ENCODE measurements at places on chromosomes 2 and 18.

- no peak for DNase-seq
Measured at GRCh38 chr18:26503382-26503781, 45.0 kb downstream of the KCTD1 start.

DNA sequence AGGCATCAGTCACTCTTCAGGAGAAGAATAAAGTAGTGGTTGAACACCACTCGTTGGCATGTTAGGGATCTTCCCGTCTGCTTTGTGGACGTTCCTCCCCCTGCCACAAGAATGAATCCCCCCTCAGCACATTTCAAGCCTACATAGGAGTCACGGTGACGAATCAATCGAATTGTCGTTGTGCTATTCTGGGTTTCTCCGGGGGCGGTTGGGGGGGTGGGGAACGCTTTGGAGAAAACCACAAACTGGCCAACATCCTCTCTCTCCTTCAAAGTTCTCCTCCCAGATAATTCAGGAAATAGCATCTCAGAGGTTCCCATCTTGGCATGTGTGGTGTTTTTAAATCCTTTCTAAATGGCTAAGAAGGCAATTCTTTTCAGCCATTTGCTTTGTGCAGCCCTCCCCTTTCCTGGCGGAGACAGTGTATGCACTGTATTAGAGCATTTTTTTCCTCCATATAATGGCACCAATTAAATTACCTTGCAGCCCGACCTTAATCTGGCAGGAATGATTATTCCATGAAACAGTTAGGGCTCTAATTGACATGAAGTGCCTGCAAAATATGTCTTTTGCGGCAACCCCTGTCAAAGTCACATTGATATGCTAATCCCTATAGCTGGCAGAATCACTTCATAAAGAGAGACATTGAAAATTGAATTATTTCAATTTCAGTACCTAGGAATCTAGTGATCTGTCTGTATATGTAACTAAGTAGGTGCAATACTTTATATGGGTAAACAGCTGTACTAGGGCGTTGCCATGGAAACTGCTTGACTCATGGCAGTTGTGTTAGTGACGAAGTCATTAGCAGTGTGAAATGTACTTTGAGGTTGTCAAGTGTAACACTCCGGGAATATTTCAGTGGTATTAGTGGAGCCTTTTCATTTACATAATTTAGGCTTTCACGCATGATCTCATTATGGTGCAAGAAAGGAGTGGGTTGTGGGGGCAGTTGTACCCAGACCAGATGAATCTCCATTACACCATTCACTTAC, 323.4 kb upstream of the SLC14A2 start:
- DNase-seq, result no peak

GRCh38 chr2:233063976-233064411, 3.9 kb downstream of the INPP5D start:
- DNase-seq, result no peak

DNA sequence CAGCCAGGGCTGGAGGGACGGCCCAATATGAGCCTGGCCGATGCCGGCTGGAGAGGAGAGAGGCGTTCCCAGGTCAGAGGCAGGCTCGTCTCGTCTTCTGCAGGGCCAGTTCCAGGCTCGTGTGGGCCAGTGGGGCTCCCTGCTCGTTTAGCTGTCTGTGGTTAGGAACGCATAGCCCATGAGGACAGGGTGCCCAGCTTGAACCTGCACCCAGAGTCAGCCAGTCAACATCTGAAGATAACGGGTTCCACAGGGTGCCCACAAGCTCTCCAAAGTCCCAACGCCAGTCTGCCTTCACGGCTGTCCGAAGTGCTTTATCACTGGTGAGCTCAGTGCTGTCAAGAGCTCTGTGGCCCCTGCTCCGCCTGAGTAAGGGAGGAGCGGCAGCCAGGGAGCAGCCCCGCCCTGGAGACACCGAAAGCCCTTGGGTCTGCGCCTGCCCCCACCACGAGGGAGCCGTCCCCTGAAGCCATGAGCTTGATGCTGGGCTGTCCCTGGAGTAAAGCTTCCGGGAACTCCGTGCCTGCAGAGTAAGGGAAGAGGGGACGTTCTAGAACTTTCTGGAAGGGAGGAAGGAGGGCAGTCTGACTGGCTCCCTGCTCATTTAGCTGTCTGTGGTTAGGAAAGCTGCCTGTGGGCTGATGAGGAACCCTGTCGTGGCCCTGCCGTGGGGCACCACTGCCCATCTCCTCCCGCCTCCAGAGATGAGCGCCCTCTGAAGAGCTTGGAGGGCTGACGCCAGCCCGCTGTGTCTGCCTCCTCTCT, 2.7 kb upstream of the HSBP1L1 start:
- DNase-seq, result no peak

GRCh38 chr18:76518123-76518859, 23.2 kb upstream of the ZNF516 start:
- DNase-seq, result no peak

All from pons (tissue), 1 donor.